Hepatocyte (in vitro differentiated cells): ENCODE measurements at places on chromosomes 7 and 10. TPM values are rescaled to one million over a fixed set of nuclear protein-coding genes. Genes with fewer than 3 reads are reported as not detected.

FAM25G gene
- not detected in 2 replicates for total RNA-seq

DNA sequence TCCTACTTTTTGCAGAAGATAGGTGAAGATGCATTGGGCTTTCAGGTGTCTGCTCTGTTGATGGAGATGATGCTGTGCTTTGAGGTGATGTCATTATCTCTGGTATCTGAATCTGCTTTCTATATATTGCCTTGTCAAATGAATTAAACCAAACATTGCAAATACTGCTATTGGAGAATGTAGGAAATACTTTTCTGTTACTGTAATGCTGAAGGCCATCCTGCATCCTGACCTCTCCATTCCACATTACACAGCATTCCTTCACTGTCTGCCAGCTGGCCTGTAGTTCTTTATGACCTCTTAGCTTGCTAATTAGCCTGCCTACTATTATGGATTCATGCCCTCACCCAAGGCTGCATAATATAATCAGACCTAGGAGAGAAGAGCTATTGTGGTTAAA lies 73.2 kb downstream of the VCL start:
- H3K27ac ChIP-seq: no peak overlapping the region
- no peaks in the 10 kb centered on the region for H3K4me1 ChIP-seq
- H3K4me3 ChIP-seq: no peak overlapping the region
- H3K36me3 ChIP-seq: no peaks in the 10 kb centered on the region
- DNase-seq: no peak

DNA sequence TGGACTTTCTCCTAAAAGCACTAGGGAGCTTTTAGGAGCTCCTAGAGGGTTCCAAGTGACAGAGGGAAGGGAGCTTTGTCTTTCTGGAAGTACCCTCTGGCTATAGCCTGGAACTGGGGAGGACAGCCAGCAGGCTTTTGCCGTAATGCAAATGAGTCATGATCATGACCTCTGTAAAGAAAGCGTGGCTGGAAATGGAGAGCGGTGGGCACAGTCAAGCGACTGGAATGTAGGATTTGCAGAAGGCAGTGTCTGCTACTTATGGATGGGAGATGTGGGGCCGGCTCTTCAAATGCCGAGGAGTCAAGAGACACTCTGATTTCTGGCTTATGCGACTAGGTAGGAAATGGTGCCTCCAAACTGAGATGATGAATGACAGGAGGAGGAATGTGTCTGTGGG lies 34.6 kb upstream of the PLPP4 start:
- no peak overlapping the region for H3K27ac ChIP-seq
- no peaks in the 10 kb centered on the region for H3K4me1 ChIP-seq
- no peaks in the 10 kb centered on the region for H3K27me3 ChIP-seq

DNA sequence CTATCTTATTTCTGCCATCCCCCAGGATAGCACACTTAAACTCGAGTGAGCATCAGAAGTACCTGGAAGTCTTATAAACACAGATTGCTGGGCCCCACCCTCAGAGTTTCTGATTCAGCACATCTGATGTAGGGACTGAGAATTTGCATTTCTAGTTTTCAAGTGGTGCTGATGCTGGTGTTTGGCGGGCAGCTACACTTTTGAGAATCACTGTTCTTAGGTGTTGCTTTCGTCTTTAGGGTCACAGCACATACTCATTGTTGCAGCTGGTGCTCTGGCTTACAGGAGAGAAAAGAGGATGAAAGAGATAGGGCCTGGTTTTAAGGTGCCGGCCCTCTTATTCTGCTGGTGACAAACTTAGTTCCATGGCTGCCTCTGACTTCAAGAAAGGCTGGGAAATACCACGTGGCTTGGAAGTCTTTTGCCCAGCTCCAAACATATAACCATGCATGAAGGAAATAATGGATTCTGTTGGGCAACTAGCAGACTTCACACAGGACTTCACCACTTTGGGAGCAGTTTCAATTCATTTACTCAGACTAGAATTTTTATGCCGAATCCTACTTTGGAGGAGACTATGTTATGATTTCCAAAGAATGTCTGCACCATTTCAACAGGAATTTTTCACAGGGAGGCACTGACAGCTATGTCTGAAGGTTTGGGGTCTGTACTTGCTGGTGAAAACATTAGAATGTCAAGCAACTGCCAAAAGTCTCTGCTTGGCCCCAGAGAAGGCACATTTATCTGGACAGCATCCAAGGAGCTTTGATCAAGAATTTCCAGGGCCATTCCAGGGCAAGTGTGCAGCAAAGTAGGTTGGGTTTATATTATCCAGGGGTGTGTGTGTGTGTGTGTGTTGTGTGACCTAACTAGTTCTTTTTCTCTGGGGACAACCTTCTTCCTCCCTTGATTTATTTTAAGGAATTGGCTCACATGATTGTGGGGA lies 6.9 kb upstream of the MINDY4 start:
- H3K4me3 ChIP-seq: no peak overlapping the region
- H3K27ac ChIP-seq: peak overlapping the region; percentile 32
- peaks cover 15% of the 10 kb centered on the region for H3K4me1 ChIP-seq
- H3K36me3 ChIP-seq: no peaks in the 10 kb centered on the region
- DNase-seq: peak; percentile 55

- no peak overlapping the region for H3K4me3 ChIP-seq
- H3K27ac ChIP-seq: peak overlapping the region; percentile 39
- peak; percentile 27 for DNase-seq
These were observed 45.5 kb upstream of the ANAPC16 start for GRCh38 chr10:72170263-72170662.

DNA sequence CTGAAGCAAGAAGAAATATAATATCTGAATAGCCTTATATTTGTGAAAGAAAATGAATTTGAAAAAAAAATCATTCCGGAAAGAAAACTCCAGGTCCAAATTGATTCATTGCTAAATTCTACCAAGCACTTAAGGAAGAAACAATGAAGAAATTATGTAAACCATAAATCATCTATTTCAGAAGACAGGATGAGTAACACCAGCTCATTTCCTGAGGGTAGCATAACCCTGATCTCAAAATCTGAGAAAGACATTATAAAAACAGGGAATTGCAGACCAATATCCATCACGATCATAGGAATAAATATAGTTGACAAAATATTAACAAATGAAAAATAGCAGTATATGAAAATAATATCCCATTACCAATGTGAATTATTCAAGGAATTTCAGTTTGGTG lies 70.1 kb upstream of the RAB18 start:
- DNase-seq: no peak
- no peaks in the 10 kb centered on the region for H3K36me3 ChIP-seq
- no peaks in the 10 kb centered on the region for H3K27me3 ChIP-seq
- H3K4me1 ChIP-seq: no peaks in the 10 kb centered on the region
- H3K4me3 ChIP-seq: no peak overlapping the region

DNA sequence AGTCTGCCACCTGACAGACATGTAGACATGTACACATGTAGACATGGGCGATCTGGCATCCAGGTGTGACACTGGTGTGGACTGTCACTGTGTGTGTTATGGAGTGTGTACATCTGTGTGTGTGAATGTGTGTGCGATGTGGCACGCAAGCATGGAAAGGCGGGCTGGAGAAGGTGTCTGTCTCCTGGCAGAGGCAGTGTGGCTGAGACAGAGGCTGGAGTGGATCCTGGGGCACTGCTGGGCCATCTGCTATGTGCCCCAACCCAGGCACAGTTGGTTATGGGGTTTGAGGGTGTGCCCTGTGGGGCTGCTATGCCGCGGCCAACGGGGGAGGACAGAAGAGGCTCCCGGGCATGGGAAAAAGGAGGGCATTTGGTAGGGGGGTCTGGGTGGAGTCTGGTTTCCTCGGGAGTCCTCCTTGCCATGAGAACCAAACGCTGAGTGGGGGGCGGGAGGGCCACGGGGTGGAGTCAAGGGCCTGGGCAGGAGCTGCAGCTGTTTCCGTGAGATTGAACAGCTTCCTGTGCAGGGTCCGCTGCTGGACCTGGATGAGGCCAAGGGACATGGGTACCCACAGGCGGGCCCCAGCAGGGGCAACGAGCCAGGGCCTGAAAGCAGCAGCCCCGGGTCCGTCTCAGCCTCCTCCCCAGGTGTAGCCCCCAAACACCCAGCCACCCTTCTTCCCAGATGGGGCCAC lies 1.3 kb downstream of the ELN start:
- H3K4me3 ChIP-seq: no peak overlapping the region
- H3K4me1 ChIP-seq: peaks cover 42% of the 10 kb centered on the region
- H3K27me3 ChIP-seq: peaks cover 5% of the 10 kb centered on the region
- H3K27ac ChIP-seq: no peak overlapping the region
